ENCODE measurements at places on chromosomes 4 and X.

DNA sequence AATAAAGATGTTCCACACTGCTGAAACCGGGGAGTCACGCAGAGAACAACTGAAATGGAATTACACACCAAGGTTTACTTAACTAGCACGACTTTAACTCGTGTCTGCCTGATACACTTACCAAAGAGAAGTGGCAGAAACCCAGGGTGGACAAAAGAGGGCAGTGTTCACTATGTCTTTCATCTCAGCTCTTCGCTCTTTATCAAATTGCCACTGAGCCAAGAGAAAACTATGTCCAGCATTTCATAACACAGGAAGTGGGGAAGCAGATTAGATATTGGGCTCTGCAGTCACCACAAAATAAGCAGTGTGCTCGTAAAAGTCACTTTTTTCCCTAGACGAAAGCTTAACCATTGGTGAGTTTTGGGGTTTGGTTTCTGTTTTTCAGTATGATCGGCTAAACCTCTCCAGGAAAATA is 155.7 kb downstream of the CHIC2 start:
- no peak for DNase-seq

DNA sequence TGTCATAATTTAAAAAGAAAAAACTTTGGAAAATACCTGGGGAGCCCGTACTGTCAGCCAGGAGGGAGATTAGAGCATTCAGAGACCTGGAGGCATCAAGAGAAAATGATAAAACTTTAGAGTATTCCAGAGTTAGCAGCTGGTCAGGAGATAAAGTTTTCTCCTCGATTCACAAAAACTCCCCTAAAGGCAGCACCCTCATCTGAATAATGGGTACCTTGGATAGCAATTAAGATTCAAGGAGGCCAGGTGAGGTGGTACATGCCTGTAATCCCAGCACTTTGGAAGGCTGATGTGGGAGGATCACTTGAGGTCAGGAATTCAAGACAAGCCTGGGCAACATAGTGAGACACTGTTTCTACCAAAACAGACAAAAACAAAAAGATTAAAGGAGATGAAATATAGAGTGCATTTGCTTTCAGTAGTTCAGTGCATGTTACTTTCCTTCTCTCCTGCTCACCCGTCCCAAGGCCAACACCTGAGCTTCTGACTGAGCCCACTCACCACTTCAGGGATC is 18.6 kb upstream of the RAB40A start:
- no peak for DNase-seq

DNA sequence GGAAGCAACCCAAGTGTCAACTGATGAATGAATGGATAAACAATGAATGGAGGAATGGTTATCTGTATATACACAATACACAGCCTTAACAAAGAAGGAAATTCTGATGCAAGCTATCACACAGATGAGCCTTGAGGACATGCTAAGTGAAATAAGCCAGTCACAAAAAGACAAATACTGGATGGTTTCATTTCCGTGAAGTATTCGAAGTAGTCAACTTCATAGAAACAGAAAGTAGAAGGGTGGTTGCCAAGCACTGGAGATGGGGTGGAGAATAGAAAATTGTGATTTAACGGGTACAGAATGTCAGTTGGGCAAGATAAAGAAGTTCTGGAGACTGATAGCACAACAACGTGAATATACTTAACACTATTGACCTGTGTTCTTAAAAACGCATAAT is 28.2 kb downstream of the CENPU start:
- no peak for DNase-seq

DNA sequence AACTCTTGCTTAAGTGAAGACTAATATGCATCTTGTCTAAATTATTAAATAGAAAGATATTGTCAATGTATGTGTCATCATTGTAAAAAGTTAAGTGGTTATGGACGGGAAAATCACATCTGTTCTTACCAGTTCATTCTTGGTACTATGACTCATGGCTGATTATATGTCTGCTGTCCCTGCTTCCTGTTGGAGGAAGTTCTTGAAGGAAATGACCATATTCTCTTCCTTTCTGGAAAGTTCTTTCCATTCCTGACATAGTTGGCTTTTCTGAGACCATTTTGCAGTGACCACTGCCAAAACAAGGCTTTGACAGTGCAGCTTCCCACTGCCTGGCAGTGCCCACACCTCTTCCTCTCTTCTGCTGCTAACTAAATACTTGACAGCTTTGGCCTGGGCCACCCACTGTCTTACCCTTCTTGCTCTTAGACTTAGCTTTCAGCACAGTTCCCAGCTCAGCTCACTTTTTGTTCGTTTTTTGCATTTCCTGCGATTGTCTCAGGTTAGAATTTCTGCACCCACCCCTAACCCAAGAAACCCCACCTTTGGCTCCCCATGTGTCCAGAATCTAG is 13.2 kb upstream of the CLDN24 start:
- no peak for DNase-seq

GRCh38 chr4:142960867-142961644 is 115.0 kb upstream of the INPP4B start:
- DNase-seq = no peak

GRCh38 chr4:168540086-168540485 is 43.2 kb downstream of the PALLD start:
- no peak for DNase-seq

- DNase-seq = no peak
Measured at GRCh38 chrX:139018436-139018835, 306.9 kb upstream of the FGF13 start.

GRCh38 chrX:41245641-41246040 is 88.3 kb upstream of the DDX3X start:
- DNase-seq = no peak

DNA sequence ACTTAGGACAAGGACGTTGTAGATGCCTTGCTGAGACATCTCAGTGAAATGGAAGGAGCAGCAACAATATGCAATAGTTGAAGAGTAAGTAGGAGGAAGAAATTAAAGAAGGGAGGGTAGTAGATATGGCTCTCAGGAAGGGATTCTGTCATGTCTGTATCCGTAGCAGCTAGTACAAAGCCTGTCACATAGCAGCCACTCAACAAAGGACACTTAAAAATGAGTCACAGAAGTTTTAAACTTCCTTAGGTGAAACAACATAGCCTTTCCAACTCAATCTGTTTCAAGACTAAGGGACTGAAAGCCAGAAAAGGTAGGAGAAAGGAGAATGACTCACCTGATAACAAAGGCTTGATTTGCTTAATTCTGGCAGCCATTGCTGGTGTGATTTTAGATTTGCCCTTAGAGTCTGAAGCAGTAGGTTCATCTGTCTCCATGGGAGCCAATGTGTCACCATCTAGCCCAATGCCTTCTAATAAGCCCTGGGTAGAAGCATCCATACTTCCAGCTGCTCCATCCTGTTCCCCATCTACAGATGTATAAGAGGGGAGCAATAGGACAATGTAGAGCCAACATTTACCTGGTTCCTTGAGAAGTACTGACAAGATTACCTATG is 86.6 kb downstream of the HUWE1 start:
- no peak for DNase-seq

GRCh38 chr4:153592064-153592463 is 92.0 kb upstream of the TLR2 start:
- no peak for DNase-seq

GRCh38 chrX:24190500-24191156 is 41.1 kb downstream of the ZFX start:
- no peak for DNase-seq

- DNase-seq = no peak
Measured at GRCh38 chrX:101668143-101668542, 8.5 kb upstream of the ARMCX2 start.

DNA sequence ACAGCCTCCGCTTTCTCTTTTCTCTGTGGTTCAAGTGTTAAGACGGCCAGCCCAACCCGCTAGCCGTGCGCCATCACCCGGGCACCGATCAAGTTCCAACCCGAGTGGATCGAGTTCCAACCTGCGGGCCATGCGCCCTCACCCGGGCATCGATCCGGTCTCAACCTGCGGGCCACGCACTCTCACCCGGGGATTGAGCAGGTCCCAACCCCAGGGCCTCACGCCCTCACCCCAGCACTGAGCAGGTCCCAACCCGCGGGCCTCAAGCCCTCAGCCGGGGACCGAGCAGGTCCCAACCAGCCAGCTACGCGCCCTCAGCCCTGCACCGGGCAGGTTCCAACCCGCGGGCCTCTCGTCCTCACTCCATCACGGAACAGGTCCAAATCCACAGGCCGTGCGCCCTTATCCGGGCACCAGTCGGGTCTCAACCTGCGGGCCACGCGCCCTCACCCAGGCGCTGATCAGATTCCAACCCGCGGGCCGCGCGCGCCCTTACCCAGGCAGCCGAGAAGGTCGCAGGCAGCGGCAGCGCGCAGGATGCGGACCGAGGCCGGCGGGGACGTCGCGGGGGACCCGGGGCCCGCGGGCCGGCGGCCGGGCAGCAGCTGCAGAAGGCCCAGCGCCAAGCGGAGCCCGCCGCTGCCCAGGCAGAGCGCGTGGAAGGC is 443 bp downstream of the GPR143 start:
- no peak for DNase-seq

GRCh38 chrX:150507251-150507856 is 61.1 kb upstream of the MTM1 start:
- DNase-seq = no peak

DNA sequence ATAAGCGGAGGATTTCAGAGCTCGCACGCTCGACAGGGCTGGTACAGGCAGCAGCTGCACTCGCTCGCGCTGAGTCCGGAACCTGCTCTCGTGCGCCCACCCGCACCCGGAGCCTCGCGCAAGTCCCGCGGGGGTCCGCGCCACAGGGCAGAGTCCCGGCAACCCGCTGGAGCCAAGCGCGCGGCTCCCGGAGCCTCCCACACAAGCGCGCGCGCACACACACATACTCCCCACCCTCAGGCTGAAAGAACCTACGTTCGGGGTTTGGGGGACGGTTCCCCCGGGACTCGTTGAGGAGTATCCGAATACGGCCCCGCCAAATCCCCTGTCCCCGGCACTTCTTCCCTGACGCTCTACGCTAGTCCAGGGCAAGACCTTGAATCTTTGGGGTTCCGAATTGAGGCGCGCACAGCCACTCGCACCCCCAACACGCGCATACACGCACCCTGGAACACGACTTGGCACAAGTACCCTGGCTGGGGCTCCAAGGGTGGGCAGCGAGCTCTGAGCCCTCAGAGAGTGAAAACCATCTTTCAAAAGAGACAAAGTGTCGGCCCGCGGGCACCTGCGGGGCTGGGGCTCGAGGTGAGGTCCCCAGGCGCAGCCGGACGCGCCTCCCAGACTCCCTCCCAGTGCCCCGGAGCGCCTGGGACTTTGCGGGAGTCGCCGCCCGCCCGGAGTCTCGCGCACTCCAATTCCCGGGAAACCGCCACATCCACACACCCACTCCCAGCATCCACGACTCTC is 952 bp downstream of the ANOS1 start:
- no peak for DNase-seq

DNA sequence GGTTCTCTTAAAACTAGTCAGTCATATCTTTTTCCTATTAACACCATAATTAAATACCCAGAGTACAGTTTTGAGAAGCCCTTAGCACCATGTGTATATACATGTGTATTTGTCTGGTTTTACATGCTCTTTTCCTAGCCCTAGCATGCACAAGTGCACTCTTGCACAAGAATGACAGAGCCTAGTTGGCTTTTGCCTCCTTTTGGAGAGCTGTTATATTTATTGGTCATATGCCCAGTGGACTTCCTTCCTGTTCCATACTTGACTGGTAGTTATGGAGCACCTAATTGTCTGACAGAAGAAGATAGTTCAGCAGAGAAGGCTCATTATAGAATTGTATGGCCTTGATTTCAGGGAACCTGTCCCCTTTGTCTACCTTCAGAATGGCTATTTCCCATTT is 155.6 kb downstream of the ARX start:
- DNase-seq = no peak

DNA sequence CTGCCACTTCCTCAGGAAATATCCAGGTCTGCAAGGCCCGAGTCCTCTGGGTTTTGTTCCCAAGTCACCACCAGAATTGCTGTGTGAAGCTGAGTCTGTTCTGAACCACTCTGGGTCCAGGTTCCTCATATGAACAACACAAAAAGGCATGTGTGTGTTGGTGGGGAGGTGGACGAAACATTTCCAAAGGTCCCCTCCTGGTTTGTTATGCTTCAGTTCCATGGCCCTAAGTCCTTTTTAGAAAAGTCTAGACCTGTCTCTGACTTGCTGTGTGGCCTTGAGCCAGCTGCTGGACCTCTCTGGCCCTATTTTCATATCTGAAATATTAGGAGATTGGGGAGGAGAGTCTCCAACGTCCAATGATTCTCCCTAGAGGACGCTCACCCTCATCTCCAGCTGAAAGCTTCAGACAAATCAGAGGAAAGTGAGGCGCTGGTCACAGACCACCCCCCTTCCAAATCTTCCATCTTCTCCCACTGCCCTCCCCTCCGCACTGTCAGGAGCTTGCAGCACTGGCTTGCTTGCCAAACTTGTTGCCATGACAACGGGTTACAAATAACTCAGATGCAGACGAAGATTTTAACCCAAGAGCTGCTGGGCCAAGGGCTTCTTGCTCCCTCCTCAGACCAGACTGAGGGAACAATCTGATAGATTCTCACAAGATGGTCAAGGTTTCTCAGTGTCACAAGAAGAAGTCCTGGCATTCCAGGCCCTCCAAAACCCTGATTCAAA is 64.5 kb downstream of the SMC1A start:
- no peak for DNase-seq

DNA sequence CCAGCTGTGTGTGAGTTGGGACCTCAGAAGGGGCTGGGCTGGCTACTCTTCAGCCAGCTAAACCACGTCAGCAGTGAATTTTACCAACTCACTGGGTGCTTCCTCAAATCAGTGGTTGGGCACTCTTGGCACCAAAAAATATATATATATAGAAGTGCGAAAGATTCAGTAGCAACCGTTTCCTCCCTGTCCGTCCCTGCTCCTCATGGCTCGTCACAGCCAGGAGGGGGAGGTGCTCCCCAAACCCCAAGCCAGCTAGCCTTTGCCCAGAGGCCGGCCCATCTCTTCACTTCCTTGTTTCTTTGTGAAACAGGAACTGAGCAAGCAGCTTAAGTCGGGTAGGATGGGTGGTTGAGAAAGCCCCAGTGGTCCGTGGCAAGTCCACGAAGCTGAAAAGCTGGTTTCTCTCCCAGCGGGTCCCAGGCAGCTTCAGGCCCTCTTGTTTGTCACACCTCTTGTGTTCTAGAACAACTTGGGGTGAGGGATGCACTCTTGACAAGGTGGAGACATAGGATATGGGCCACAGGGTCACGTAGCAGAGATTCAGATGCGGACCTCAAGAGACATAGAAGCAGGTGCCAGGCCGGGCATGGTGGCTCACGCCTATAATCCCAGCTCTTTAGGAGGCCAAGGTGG is 6.8 kb upstream of the SASH3 start:
- no peak for DNase-seq

DNA sequence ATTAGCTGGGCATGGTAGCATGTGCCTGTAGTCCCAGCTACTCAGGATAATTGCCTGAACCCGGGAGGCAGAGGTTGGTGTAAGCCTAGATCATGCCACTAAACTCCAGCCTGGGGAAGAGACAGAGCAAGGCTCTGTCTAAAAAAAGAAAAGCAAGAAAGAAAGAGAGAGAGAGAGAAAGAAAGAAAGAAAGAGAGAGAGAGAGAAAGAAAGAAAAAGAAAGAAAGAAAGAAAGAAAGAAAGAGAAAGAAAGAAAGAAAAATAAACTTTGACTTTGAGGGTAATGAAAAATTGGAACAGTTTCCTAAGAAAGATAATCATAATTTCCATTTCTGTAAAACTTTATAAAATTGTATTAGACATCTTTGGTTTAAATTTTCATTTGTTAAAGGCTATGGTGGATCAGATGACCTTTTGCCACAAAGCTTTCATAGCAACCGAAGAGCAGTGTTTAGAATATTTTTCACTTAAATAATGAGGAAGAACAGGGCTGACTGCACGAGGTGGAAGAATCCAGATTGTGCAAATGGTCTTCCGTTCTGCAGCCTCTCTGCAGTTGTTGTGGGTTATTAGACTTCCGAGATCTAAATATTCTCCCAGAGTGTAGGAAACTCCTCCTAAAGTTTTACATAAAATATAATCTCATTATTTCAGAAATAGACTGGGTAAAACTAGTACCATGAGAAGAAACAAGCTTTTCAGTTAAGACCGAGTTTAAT is 55.9 kb downstream of the RBM47 start:
- DNase-seq = no peak

Measured in stimulated activated CD4-positive, alpha-beta T cell treated with anti-CD3 and anti-CD28 coated beads, Interleukin-2, amount 100 ng/mL, for 24 hours (primary cell).